ENCODE measurements at places on chromosomes 13 and 19.

DNA sequence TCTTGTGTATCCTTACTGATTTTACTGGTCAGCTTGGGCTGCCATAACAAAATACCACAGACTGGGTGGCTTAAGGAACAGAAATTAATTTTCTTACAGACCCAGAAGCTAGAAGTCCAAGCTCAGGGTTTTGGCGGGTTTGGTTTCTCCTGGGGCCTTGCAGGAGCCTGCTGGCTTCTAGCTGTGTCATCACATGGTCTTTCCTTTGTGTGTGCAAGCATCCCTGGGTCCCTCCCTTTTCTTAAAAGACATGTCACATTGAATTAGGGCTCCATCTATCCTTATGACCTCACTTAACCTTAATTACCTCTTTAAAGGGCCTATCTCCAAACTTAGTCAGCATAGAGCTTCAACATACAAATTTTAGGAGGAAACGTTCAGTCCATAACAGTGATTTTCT, 23.4 kb downstream of the UBAC2 start:
- DNase-seq, result no peak

DNA sequence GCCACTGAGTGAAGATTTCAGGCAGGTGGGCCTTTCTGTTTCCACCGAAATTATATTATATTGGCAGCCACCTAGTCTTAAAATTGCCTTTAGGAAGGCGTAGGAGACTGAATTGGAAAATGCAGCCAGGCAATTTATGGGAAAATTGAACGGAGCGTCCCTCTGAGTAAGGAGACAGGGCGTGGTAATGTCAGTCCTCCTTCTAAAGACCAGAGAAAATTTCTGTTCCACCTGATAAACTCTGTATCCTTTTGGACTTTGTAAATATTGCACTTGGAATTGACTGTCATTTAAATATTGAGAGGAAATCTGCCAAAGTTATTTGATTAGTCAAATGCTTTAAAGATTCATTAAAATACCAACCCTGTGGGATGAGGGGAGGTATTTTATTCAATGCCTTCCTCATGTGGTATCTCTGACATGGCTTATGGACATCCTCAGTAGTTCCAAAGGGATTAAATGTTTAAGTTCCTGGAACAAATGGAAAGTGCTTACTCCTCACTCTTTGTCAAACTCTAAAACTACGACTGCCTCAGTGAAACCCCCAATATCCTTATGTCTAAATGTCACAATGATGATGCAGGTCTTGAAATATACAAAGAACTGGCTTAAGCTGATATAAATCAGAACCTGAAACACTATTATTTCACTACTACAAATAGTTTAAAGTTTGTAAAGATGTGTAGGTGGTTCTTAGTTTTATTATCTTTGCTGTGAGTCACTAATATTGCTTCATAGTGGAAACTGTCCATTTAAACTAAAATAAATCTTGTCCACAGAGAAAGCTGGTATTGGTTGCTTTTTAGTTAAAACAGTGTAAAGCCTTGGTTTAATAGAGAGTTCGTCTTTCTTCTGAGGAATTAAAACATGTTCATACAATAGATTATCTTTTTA, 203.2 kb downstream of the FGF14 start:
- no peak for DNase-seq

- DNase-seq, result no peak
These were observed 301.9 kb downstream of the SPRY2 start for GRCh38 chr13:80039000-80039399.

DNA sequence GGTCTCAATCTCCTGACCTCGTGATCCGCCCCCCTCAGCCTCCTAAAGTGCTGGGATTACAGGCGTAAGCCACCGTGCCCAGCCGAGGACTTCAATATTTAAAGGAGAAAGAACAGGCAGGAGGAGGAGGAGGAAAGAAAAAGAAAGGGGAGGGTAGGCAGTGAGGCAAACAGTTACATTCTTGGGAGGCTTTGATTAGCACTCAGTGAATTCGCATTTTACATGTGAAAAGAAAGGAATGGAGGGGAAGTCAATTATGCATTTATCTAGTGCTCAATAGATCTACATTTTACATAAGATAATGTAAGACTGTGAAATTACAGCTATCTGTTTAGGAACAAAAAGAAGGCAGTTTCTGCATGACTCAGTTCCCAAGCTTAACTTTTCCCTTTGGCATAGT, 30.9 kb upstream of the CXCL17 start:
- DNase-seq, result no peak

DNA sequence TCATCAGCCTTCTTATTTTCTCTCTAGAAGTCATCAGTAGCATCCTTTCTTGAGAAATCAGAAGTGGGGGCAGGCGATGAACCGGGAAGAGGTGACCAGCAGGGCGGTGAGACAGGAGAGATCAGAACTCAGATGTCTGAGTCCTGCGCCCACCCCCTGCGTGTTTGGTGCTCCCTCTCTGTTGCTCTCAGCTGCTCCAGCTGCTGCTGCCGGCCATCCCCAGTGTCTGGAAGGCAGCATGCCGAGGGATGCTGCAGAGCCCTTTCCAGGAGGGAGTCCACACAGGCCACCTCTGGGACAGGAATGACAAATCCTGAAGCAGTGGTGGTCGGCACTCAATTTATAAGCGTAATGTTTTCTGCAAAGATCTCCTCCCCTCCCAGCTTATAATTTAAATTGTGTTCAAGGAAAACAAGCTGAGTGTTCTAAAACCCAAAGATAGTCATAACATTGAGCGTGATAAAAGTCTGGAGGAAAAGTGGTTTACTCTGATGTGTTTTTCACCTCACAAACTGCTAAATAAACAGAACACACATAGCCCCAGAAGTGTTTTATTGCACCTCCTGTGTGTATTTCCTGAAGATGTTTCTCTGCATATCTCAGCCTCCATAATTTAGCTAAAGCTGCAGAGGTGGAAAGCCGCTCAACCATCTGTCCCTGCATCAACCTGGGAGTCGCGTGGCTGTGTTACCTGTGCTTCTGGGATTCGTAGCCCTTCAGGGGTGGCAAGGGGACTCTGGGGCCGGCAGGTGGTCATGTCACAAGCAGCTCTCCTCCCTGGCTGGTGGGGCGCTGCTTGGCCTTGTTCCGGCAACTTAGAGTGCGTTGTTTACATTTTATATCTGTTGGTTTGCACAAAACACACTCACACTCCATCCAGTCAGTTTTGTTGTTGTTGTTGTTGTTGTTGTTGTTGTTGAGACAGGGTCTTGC, 191.2 kb downstream of the USP12 start:
- no peak for DNase-seq
